Activated B cell treated with CpG ODN at 0.5 μM for 24 hours (primary cell): ENCODE measurements at places on chromosomes 2 and 18.

DNA sequence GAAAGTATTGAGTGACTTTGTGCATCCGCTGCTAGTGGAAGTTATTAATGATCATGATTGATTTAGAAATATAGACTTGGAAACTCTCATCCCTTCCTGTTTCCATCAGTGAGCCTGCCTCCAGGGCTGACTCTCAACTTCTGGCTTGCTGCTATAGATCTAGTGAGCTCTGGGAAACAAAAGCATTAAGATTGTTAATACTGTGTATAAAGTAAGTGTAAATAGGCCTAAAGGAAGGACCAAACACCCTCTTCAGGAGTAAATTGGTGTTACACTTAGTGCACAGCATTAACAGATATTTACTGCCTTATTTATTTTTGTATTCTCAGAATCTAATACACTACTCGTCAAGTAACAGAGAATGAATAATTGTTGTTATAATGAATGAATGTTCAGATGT lies 285.6 kb downstream of the THSD7B start:
- no peak for DNase-seq

DNA sequence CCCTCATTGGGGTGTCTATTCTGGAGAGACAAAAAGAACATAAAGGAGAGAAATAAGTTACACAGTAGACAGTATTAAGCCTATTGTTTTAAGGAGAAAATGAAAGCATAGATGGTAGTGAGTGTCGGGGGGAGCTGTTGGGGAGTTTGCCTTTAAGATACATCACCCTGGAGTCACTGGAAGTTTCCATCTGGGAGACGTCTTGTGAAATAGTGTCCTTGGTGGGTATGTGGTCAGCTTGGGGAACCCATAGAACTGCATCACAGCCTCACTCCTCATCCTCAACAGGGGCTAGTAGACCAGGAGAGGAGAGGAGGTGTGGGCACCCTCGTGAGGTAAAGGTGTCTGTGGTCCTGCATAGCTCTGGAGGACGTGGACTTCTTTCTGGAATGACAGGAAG lies 60.6 kb downstream of the RNF144A start:
- no peak for DNase-seq

DNA sequence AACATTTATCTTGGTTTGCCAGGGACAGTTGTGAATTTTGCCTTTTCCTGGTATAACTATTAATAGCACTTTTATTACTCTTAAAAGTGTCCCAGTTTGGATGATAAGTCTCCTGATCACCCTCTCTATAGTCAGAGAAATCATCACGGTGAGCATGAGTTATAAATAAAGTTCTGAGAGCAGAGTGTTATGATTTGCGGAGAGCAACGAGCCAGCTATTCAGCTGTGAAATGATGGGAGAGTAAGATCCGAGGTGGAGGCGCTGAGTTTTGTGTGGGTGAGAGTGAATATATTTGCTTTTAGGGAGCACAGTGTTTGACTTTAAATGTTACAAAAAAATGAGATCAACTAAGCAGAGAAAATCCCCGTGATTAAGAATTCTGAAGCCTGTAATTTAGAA lies 179.6 kb downstream of the DSC3 start:
- no peak for DNase-seq

DNA sequence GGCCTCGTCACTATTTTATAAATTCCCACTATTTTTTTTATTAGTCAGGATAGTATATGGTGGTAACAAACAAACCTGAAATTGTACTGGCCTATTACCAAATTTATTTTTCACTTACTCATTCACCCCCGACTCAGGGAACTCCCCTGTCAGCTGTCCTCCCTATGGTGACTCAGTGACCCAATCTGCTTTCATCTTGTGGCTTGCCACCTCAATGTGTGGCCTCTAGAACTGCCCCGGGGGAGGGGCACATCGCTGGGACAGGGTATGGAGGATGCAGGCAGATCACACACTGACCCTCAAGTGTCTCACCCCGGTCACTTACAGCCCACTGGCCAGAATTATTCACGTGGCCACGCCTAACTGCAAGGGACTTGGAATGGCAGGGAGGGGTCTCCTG lies 71.6 kb downstream of the ACTR2 start:
- DNase-seq, result no peak

DNA sequence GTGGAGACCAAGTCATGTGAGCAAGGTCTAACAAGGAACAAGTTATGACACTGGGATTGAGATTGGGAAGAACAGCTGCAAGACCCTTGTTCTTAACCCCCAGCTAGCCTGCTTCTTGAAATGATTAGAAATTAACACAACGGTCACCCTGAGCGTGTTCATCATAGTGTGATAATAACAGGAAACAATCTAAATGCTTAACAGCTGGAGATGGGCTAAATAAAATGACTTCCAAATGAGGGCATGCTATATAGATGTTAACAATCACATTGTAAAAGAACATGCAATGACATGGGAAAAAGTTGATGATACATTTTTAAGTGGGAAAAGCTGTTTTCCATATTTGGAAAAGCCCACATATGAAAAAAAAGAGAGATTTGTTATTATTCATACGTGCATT lies 47.6 kb downstream of the RPL37A start:
- DNase-seq, result no peak

- no peak for DNase-seq
Observed at GRCh38 chr2:10091182-10091888, 11.1 kb upstream of the CYS1 start.

- DNase-seq, result no peak
Observed at GRCh38 chr2:69694894-69695849, 46.8 kb upstream of the ANXA4 start.

- no peak for DNase-seq
Observed at GRCh38 chr2:136125236-136125635, 7.3 kb upstream of the CXCR4 start.

GRCh38 chr2:145530653-145531052 lies 1010.7 kb upstream of the ZEB2 start:
- no peak for DNase-seq

DNA sequence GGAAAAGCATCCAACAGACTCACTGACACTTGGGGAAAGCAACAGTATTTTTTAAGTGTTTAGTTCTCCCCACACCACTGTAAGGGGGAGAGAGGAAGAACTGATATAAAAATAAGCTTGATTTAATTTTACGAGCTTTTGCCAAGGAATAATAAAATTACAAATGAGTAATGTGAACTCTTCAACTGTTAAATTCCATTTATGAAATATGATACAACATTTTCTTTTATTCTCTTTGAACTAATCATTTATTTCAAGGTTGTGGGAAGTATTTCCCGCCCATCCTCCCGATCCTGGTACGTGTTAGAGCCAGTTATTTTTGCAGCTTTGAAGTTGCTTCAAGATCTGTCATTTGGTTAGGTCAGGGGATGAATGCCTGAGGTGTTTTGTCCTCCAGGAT lies 35.2 kb downstream of the WDPCP start:
- DNase-seq, result no peak

DNA sequence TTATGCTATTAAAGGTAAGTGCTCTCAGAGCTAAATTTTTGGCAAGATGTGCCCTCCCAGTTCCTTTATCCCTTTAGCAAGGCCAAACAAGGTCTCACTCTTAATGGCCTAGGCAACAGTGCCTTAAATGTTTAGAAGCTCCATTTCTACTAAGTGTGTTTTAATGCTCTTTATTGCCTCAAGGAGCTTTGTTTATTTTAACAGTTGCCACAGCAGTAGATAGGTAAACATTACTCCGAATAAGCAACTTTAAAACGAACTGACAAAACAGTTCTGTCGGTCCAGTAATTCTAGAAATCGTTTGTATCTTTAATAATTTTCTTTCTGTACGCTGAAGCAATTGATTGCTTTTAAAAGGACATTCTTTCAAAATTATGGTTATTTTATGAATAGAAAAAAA lies 74.5 kb downstream of the PIEZO2 start:
- no peak for DNase-seq

DNA sequence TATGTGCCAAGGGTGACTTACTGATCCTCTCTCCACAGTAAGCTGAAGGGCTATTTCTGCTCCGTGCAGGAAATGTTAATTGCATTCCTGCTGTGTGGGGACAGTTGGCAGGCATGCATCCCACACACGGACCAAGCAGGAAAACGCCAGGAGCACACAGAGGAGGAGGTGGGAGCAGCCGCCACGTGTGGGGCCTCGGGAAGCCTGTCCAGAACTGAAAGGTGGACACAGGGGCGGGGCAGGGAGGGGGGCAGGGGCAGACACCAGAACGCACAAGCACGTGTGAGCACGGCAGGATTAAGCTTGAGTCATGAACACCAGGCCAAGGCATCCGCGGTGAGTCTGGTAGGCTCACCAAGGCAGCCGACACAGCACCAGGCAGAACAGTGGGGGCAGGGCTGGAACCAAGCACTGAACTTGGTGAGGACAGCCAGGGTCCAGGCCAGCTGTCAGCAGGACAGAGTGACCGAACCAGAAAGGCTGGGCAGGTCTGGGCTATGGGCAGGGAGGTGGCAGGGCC lies 177.1 kb downstream of the EIPR1 start:
- no peak for DNase-seq
